NCI-H1694 (cell line): ENCODE measurements at places on chromosomes 13 and 19.

DNA sequence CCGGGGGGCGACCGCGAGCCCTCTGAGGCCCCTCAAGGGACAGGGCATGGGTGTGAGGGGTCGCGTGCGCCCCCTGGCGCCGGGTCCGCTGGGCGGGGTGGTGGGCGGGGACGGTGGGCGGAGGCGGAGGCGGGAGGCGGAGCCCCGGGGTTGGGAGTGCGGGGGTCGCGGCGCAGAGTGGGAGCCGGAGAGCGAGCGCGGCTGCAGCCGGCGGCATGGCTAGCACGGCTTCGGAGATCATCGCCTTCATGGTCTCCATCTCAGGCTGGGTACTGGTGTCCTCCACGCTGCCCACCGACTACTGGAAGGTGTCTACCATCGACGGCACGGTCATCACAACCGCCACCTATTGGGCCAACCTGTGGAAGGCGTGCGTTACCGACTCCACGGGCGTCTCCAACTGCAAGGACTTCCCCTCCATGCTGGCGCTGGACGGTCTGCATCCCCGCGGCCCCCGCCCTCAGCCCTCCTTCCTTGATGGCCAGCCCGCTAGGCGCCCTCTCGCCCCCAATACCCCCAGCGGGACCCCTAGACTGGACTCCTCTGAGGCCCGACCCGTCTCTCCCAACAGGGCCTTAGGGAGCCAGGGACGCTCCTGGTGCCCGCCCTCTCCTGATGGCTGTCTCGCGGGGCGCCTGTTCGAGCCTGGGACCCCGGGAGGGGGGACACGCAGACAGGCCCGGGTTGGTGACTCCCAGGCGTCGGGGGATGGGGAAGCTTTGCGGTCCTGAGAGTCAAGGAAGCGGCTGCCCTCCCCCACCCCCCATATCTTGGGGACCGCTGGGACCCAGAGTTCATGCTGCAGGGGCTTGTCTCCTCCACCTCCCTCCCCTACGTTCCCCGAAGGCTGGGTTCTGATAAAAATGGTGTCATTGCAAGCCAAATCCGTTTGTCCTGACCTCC is at the start of gene CLDN10:
Gene CLDN10, plus strand, starts transcription at position 182 of the 903 bp plus-strand sequence. Its CDS starts 34 bp downstream, at position 216.
- DNase-seq, result no peak

- no peak for DNase-seq
Measured at GRCh38 chr13:50608370-50608769, 235.1 kb downstream of the DLEU7 start.

GRCh38 chr19:55441692-55442321 is 1.3 kb downstream of the SHISA7 start:
- no peak for DNase-seq

GRCh38 chr13:74675182-74675581 is 541.0 kb upstream of the KLF12 start:
- DNase-seq, result no peak

DNA sequence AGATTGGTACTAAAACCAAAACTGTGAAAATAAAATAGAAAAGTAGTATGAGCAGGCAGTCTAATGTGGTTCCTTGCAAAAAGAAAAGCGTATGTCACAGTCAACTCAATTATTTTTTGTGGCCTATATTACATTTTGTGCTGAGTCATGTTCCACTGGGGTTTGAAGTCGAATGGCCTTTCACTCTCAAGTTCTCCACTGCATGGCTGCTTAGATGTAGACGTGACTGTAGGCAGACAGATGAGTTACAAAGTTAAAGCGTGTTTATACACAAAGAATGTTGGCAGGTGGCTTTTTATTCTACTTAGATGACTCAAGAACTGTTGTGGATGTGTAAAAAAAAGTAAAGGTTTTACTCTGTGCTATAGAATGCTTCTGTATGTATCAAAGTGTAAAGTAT is 133.9 kb downstream of the SLITRK6 start:
- DNase-seq, result no peak

GRCh38 chr13:42394361-42394708 is 122.4 kb downstream of the AKAP11 start:
- DNase-seq, result no peak

DNA sequence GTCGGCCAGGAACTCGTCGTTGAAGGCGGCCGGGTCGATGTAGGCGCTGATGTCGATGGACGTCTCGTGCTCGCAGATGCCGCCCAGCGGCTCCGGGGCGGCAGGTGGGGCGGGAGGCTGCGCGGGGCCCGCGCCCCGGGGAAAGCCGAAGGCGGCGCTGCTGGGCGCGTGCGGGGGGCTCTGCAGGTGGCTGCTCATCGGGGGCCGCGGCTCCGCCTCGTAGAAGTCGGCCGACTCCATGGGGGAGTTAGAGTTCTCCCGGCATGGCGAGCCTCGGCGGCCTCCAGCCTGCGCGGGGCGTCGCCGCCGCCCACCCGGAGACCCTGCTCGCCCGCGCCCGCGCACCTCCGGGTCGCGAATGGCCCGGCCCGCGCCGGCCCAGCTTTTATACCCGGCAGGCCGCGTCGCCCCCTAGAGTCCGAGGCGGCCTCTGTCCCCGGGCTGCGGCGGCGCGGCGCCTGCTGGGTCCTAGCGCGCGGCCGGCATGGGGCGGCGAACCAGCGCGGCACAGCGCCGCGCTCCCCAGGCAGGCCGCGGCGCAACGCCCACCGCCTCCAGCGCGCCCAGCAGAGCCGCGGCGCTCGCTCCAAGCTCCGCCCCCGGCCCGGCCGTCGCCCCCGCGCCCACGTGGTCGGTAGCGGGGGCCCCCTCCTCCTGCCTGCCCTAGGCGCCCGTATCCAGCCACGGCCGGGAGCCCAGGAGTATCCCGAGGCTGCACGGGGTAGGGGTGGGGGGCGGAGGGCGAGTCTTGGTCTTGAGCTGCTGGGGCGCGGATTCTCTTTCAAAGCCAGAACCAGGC is at the start of gene CEBPA:
Gene CEBPA, minus strand, starts transcription at position 360 of the 799 bp plus-strand sequence. Its CDS starts 120 bp downstream, at position 240.
- DNase-seq, result peak; percentile 68

GRCh38 chr13:45807520-45808099 is 43.9 kb downstream of the SIAH3 start:
- DNase-seq, result no peak

DNA sequence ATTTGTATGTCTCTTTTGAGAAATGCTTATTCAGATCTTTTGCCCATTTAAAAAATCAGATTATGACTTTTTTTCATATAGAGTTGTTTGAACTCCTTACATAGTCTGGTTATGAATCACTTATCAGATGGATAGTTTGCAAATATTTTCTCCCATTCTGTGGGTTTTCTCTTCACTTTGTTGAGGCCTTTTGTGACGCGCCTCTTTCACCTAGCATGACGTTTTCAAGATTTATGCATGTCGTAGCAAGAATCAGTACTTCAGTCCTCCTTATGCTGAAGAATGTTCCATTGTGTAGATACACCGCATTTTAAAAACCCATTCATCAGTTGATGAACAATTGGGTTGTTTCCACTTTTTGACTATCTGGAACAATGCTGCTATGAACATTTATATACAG is 13.4 kb downstream of the PABPC3 start:
- no peak for DNase-seq

- DNase-seq, result peak; percentile 24
Measured at GRCh38 chr19:44644402-44645016, 799 bp downstream of the PVR start.

GRCh38 chr19:36915992-36916830 is at the start of the genes ZNF568 and ZNF829:
Gene ZNF568, plus strand, starts transcription at chr19:36916332. Its CDS starts 6,439 bp downstream, at chr19:36922771.
Gene ZNF829, minus strand, starts transcription at chr19:36916291. Its CDS starts 1,124 bp downstream, at chr19:36915167.
- no peak for DNase-seq

DNA sequence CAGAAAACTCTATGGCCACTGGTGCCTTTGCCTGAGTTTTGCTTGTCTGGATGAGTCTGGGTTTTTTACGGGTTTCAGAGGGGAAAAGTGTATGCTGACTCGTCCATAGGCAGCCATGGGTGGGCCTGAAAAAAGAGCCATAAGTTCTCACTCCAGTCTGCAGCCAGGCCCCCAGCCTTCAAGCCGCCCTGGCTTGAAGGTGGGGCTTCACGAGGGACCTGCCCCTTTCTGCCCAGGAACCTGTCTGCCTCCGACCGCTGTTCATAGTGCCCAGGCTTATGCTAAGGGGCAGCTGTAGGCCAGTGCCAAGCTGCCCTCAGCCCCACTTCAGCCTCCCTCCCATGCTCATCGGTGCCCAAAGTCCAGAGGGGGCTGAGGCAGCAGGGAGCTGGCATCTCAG is 385.2 kb downstream of the PCDH9 start:
- DNase-seq, result no peak

DNA sequence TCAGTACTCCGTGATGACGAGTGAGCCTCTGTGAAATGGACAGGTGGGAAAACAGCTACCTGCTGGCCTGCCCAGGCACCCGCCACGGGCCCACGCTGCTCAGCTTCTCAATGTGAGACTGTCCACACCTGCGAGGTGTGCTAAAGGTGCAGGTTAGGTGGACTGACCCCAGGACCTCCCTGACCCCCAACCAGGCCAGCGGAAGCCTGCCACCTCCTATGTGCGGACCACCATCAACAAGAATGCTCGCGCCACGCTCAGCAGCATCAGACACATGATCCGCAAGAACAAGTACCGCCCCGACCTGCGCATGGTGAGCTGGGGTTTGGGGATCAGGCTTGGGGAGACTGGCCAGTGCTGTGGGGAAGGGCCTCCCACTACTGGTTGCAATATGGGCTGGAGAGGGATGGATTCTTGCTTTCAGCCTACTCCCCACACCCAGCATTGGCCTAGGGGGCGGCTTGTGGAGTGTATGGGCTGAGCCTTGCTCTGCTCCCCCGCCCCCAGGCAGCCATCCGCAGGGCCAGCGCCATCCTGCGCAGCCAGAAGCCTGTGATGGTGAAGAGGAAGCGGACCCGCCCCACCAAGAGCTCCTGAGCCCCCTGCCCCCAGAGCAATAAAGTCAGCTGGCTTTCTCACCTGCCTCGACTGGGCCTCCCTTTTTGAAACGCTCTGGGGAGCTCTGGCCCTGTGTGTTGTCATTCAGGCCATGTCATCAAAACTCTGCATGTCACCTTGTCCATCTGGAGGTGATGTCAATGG is 2.2 kb downstream of the RPL28 start:
- no peak for DNase-seq

- DNase-seq, result no peak
Measured at GRCh38 chr19:49793561-49793840, 19.6 kb downstream of the FUZ start.

GRCh38 chr19:43594710-43595604 is 977 bp downstream of the IRGQ start:
- DNase-seq, result peak; percentile 57

- DNase-seq, result no peak
Measured at GRCh38 chr13:45878966-45879365, 27.4 kb upstream of the SIAH3 start.

DNA sequence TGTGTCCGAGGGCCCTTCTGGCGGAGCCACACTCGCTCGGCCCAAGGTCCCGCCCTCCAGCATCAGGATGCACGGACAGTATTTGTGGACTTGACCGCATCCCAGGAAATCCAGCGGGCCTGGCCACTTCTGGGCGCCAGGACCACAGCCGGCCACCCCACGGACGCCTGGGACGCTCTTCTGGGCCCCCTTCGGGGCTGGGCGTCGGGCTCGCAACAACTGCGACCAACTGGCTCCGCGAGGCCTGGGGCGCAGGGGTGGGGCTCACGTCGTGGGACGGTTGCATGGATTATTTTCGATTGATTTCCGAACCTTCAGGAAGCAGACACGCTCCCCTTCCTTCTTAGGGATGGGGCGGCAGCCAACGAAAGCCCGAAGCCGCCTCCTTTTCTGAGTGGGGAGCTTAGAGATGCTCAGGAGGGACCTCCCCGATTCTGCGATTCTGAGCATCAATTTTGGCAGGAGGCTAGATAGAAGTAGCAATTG is 521 bp upstream of the NUP58 start:
- no peak for DNase-seq

GRCh38 chr13:20175907-20176652 is 15.2 kb upstream of the GJA3 start:
- DNase-seq, result no peak

- DNase-seq, result no peak
Measured at GRCh38 chr19:17153996-17154395, 61.2 kb upstream of the USE1 start.

DNA sequence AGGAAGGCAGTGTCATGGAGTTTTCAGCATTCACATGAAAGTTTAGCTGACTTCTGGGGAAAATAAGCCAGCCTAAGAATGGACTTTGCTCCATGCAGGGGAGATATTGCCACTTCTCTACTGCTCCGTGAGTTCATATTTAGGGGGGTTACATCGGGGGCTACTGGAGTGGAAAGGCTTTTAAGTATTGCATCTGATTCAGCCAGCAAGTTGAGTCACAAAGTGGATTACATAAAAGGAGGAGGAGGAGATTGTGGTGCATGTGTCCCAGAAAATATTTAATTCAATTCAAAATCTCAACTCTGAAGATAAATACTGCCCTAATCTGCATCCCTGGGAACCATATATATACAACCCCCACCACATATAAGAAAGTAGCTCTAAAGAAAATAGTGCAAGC is 617.2 kb downstream of the DCT start:
- DNase-seq, result no peak

DNA sequence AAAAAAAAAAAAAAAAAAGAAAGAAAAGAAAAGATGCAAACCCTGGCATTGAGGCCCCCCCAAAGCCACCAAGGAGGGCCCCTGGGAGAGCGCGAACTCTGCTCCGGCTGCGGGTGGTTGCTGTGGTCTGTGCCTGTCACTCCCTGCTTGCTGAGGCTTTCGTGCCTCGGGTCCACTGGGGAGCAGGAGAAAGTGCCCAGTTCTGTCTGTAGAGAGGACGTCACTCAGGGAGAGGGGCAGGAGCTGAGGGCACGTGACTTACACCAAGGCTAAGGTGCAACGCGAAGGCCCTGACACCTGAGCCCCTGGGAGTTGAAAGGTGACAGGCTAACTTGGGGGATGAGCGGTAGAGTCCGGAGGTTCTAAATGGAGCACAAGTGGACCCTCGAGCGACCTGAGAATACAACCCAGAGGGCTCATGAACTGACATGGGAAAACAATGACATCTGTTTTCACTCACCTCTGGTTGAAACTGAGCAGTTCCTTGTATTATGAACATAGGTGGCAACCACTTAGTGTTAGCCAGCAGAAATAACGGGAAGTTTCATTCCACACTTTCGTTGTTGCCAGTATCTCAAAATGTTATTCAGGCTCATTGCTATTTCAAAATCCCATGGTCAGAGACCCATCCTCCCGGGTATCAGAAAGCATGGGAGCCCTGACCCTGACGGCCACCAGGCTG is 69.2 kb upstream of the TM9SF2 start:
- DNase-seq, result no peak

DNA sequence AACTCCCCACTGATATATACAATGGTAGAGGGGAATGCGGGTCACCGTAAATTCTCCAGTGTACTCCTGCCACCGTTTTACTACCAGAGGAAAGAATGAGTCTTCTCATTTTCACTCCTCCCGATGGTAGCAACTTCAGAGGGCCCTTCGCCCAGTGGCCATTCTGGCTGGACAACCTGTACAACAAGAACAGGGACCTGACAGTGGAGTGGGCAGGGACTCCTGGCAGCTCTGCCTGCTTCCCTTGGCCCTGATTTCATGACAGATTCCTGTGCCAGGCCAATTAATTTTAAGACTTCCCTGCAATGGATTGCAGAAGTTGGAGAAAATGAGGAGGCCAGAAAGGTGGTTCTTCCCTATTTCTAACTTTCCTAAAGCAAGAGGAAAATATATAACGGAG is 148.9 kb downstream of the GPC6 start:
- no peak for DNase-seq

DNA sequence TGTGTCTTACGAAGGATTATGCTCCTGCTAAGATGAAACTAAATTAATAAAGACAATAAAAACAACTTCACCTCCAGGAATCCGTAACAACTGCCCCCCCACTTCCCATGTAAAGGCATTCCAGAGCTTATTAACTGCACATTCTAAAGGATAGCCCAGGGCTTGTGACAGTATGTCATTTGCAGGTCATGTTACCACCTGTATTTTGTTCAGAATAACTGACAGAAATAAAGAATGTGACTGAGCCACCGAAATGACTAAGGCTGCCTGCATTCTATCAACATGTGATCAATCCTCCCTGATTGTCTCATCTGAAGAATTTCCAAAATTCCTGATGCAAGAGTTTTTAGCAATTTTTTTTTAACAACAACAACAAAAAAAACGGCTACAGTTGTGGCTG is 117.2 kb downstream of the MIPEP start:
- DNase-seq, result no peak
